A549 treated with dexamethasone at 1 μM for 4 hours (cell line): ENCODE measurements at places on chromosomes 2 and 18. TPM values are rescaled to one million over a fixed set of nuclear protein-coding genes. Genes with fewer than 3 reads are reported as not detected.

LYPD6 gene
- total RNA-seq: 0.02 to 0.22 TPM (median 0.05 TPM) in 5 replicates

MERTK gene
- 3.1 to 3.7 TPM (median 3.3 TPM) in 5 replicates for total RNA-seq

ICOS gene
- not detected in 5 replicates for total RNA-seq

UGT1A3 gene
- 0.06 to 0.18 TPM (median 0.11 TPM) in 3 of 5 replicates, not detected in the others for total RNA-seq
